ENCODE measurements at places on chromosomes 7 and 10. TPM values are rescaled to one million over a fixed set of nuclear protein-coding genes. Genes with fewer than 3 reads are reported as not detected.

Gene MSRB2
- 68.6 TPM for total RNA-seq

Gene AFAP1L2
- total RNA-seq, result 5.8 TPM

Gene ELFN1
- total RNA-seq, result 6.5 TPM

Gene CCAR1
- 25.0 TPM for total RNA-seq

Gene GTF2IRD1
- total RNA-seq, result 15.6 TPM

Gene LBX1
- not detected for total RNA-seq

Gene ZC3HAV1L
- total RNA-seq, result 7.3 TPM

Gene PHYHIPL
- 0.28 TPM for total RNA-seq

Gene CHST15
- total RNA-seq, result 14.2 TPM

Gene OR2A42
- total RNA-seq, result 0.39 TPM

Gene ASB4
- total RNA-seq, result 1.5 TPM

Gene TMEM229A
- total RNA-seq, result 1.1 TPM

Gene ADCY1
- 2.4 TPM for total RNA-seq

Data from right atrium auricular region (tissue), 2 donors.